ENCODE measurements at places on chromosomes 2 and 18.

DNA sequence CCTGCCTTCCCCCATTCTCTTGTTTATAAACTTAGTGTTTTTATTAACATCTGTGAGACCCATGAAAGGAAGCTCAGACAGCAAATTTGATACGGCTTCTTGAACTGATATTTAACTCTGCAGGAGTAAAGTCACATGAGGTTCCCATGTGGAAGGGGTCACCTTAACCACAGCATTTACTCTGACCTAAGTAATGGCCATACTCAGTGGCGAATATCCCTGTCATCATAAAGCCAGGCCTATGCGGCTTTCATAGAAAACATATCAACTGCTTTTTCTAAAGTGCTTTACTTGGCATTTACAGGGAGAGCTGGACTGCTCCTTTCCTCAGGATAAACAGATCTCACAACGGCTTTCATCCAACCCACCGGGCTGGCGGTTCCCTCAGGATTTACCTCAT is 9.0 kb downstream of the REG1A start:
- DNase-seq: no peak

GRCh38 chr2:22454826-22455485 is 930.0 kb upstream of the KLHL29 start:
- no peak for DNase-seq

DNA sequence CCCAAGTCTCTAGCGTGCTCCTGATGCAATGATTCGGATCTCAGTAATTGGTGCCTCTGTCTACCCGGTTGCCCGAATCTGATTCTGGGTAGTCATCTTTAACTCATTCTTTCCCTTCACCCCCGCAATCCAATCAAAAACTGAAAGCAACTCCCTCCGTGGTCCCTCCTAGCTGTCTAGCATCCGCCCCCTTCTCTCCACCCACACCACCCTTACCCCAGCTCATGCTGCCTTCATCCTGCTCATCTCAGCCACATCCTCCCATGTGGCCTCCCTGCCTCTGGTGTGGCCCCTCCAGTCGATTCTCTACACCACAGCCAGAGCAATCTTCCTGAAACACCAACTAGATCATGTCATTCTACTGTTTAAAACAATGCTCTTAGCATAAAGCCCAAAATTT is 62.3 kb downstream of the TTC32 start:
- no peak for DNase-seq

DNA sequence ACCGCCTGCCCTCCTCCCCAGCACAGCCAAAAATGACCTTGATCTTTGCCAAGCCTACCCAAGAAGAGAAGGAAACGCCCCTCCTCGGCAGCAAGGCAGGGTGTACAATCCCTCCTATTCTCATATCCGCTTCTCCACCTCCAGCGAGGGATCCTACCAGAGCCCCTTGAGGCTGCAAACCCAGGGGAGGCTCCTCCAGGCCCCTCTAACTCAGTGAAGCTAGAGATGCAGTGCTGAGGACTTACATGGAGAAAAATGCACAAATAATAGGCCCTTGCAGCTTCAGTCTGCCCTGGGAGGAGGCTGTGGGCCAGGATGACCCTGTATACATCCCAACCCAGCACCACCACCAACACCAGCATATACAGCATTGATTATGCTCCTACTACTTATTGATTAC is 46.9 kb upstream of the POMC start:
- no peak for DNase-seq

- DNase-seq: no peak
Observed at GRCh38 chr18:75351409-75351808, 76.1 kb downstream of the SMIM21 start.

- peak; percentile 84 for DNase-seq
Observed at GRCh38 chr2:105797298-105797819, 52.6 kb downstream of the NCK2 start.

- no peak for DNase-seq
Observed at GRCh38 chr18:4445902-4446301, 9.2 kb downstream of the DLGAP1 start.

DNA sequence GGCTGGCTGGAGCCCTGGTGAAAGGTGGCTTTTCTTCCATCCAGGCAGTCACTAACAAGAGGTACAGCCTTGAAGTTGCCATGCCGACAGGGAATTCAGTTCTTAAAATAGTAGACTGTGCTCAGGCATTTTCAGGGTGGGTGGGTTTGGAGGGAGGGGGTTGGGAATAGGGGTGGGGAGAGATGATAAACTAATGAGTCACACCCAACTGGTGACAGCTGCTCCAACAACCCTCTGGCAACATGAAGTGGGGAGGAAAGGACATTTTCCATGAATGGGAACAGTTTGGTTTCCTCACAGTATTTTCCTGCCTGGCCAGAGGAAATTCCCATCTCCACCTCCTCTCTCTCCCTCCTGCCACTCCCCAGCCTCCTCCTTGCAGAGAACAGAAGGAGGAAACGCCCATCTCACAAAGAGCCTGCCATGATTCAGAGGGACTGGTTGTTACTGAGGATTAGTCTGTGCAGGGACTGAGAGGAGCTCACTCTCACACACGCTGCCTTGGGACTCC is 113.0 kb upstream of the SLC1A4 start:
- peak; percentile 84 for DNase-seq

DNA sequence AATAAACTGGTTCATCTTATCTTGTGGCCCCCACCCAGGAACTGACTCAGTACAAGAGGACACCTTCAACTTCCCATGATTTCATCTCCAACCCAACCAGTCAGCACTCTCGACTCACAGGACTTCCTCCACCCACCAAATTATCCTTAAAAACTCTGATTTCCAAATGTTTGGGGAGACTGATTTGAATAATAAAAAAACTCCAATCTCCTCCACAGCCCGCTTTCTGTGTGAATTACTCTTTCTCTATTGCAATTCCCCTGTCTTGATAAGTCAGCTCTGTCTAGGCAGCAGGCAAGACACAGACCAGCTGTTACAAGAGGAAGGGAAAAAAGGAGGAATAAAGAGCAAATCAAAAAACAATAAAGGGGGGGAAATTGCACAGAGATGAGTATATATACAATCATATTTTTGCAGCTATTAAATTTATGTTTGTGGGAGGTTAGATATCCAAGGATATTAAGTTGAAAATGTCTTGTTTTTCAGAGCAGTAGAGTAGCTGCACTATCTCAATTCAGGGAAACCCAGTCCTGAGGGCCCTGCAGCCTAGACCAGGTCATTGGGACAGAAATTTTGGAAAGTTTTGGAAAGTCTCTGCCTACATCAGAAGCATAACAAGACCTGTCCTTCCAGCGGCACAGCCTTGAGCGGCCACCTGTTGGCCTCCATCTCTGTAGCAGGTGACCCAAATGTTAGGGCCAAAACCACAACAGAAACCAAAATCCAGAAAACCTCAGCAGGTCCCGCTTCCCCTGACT is 32.8 kb upstream of the SIGLEC15 start:
- no peak for DNase-seq

DNA sequence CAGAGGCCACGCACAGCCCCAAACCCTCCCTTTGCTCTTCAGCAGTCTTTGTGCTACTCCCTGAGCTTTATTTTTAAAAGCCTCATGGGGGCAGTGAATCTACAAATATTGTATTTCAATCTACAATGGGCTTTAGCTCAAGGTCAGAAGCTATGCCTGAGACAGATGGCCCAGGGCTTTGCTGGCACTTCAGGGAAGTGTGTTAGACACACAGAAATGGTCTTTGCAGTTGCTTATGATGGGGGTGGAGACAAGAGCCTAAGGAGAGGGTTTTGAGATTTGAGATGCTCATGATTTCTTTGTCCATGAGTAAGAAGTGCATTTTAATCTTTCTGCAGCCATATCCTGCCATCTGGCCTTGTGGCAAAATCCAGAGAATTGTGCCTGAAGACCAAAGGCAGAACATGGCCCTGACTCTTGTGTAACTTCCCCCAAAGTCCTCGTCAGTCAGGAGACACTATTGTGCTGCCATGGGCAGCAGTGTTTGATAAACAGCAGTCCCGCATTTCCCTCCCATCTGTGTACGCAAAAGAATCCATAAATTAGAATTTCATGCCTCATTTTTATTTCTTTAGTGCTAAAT is 92.6 kb downstream of the VAPA start:
- DNase-seq: peak; percentile 33

DNA sequence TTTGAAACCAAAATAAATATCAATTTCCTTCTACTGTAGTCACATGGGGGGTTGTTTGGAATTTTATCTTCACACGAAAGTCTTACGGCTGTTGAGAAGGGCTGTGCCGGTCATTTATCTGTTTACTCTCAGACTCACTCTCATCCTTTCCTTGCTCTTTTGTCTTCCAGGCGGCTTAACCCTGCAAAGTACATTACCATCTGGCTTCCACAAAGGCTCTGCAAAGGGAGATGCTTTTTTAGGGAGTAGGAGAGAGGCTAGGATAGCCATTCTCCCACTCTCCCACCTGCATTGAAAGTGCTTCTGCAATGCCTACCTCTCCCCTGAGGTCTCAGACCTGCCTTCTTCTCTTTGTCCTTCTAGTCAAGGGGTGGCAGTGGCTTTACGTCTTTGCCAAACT is 247.6 kb downstream of the MEIS1 start:
- DNase-seq: no peak

- no peak for DNase-seq
Observed at GRCh38 chr2:113711851-113712250, 44.6 kb downstream of the SLC35F5 start.

DNA sequence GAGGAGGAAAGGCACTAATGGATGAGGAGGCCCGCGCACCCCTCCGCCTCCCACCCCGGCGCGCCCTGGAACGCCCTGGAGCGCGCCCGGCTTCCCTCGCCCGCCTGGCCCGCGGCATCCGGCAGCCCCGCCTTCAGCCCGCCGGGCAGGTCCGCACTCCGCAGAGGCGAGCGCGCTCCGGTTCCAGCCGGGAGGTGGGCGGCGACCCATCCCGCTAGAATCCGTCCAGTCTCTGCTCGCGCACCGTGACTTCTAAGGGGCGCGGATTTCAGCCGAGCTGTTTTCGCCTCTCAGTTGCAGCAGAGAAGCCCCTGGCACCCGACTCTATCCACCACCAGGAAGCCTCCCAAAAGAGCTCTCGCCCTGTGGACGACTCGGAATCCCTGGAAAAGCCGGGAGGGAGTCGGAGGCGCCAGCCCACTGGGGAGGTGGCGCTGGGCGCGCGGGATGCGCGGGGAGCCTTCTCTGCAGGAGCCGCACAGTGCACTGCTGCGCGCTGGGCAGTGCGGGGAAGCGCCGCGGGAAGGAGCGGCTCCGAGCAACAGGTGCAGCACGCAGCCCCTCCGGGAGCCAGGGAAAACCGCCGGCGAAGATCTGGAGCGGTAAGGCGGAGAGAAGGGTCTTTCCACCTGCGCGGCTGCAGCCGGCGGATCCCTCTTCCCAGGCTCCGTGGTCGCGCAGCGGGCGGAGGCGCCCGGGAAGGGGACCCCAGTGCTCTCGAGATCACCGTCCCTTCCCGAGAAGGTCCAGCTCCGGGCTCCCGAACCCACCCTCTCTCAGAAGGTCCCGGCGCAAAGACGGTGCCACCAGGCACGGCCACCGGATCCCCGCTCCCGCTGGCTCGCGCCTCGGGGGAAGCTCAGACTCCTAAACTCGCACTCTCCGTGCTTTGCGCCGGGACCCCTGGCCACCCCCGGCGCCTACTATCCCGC is at the start of gene GALR1:
Gene GALR1 (plus strand): TSS at position 280 of the 932 bp plus-strand sequence. CDS start 701 bp downstream, outside the sequence.
- no peak for DNase-seq

DNA sequence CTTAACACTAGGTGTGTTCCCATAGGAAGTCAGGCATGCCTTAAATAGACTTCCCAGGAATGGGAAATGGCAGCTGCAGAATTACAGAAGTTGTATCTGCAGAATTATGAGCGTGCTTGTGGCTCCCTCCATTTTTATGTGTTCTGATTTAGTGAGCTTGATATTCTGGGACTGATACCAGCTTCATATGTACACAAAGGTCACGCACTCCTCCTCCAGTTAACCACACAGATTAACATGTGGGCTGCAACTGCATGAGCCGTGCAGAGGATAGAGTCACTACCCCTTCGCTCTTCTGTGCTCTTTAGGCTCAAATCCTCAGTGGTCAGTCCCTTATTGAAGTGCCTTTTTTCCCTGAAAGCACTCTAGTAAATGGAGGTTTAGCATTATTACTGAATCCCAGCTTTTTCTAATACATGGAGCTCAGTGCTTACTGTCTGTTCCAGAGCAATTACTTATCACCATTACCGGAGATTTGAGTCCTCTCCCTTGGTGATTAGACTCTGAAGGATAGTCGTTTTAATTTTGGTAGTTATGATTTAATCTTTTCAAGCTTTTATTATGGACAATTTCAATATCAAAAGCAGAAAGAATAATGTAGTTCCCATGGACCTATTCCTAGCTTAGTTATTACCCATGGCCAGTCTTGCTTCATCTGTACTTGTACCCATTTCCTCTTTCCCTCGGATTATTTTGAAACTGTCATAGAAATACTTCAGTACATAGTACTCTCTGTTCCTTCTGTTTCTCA is 238.3 kb downstream of the PRKCE start:
- DNase-seq: no peak

DNA sequence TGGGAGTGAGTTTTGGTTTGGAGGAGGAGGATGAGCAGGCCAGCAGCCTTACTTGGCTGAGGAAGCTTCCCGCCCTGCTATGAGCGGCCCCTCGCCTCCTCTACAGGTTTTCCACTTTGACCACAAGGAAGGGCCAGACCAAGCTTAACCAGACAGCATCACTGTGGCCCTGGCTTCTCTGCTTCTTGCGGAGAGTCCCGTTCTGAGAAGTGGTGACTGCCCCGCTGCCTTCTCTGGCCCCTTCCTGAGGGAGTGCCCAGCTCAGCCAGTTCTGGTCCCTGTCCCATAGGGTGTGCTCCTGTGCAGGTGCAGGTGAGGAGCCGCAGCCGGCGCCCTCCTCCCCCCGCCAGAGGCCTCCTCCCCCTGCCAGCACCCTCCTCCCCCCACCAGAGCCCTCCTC is 101.0 kb downstream of the FAM210A start:
- DNase-seq: no peak

DNA sequence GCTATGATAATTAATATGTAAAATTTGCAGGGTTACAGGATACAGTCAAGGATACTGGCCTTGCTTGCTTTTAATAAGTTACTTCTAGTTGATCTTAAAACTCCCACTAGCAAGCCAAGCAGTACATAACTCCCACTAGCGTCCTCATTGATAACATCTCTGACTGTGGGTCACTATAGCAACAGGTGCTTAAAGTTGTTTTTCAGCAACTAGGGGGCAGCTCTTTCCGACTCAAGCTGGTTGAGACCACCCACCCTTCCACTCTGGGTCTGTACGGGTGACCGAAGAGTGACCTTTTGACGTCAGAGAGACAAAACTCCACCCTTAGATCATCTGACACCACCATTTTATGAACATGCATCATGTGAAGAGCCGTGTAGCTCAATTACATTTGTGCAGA is 208.6 kb downstream of the MYO1B start:
- no peak for DNase-seq

DNA sequence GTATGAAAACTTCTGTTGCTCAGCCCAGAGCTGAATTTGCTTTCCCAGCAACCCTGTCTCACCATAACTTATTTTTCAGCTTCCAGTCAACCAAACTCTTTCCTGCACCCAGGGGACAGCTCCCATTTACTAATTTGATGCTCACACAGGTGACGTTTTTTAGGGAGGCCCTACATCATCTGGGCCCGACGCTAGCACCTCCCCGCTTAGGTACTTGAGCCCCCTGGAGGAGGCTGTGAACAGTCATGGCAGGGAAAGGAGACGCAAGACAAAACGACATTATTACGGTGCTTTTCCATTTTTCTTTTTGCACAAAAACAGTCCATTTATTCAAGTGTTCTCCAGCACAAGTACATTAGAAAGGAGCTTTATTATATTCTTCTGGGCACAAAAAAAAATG is 59.2 kb upstream of the POMC start:
- DNase-seq: no peak

GRCh38 chr2:449246-450067 is 161.6 kb upstream of the ALKAL2 start:
- DNase-seq: no peak

- peak; percentile 38 for DNase-seq
Observed at GRCh38 chr18:42931491-42931890, 184.0 kb downstream of the RIT2 start.

Measured in H4 (cell line).